Kidney glomerular epithelial cell (primary cell): ENCODE measurements at places on chromosomes 12 and 14.

GRCh38 chr12:126617312-126617711 lies 1552.1 kb downstream of the AACS start:
- no peak for DNase-seq

DNA sequence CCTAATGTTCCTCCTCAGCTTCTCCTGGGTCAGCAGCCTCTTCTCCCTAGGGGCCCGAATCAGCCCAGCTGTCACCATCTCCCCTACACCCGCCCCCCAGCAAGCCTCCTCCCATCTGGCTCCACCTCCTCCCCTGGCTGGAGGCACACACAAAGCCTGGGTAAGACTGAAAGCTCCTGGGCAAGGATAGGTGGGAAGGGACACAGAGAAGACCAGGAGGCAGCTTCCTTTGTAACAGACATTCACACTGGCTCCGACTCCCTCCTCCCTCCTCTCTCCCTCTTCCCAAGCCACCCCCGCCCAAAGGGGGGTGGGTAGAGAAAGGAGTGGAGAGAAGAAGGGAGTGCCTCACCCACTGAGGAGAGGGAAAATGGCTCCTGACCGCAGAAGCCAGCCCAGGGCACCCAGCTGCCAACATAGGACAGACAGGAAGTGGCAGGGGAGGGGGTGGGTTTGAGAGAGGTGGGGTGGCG lies 4.0 kb downstream of the CHD4 start:
- peak; percentile 37 for DNase-seq

DNA sequence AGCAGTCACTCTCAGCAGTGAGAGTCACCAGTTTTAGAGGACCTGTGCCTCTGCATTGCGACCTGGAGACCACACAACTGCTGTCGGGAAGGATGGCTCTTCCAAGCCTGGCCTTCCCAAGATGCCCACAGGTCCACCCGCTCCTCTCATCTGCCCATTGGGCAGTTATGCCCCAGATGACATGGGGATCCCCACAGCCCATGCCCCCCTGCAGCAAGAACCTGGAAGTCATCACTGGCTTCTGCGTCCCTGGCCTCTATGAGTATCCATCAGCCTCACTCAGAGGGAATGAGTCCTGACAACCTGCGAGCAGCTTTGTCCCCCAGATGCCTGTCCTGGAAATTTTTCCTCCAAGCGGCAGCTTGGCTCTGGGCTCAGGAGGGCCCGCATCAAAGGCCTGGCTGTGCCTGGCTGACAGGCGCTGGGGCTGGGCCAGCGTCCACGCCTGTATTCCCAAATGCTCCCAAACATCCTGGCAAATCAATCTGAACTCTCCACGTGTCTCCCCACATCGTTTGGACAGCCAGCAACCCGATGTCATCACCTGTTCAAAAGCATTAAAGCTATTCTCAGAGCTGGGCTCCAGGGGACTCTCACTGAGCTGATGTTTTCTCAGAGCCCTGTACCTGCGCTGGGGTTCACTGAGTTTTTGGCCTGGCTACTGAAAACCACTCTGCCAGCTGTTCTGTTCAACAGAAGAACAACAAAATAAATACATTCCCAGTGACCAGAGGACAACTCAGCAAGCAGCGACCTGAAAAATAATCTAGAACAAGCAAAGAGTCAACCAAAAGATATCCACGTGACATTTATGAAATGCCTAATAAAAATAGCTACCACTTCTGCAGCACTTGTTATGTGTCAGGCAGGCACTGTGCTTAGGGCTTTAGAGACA lies 57.8 kb downstream of the CLMN start:
- DNase-seq: no peak

GRCh38 chr12:88884600-88884999 lies 304.3 kb upstream of the KITLG start:
- DNase-seq: no peak

- DNase-seq: no peak
These were observed 4.3 kb upstream of the HOXC12 start for GRCh38 chr12:53950437-53950773.

GRCh38 chr14:93337143-93337753 lies 4.4 kb upstream of the BTBD7 start:
- no peak for DNase-seq

DNA sequence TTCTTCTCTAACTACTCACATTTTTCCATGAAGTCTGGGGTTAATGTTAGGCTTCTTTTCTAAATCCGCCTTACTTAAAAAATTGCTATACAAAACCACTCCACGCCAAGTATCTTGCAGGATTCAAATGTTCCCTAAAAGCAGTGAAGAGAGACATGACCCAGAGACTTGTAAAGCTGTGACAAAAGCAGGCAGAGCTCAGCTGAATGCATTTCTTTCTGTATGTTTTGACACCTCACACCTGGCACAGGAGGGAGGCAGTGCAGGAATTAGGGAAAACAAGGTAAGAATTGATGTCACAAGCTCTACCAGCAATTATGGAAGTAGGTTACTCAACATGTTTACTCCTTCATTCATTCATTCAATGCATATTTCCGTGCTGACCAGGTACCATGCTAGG lies 295.0 kb downstream of the RPAP3 start:
- no peak for DNase-seq

- DNase-seq: no peak
These were observed 236.0 kb downstream of the ALX1 start for GRCh38 chr12:85516039-85516438.
